ENCODE measurements at places on chromosomes 2 and 18. TPM values are rescaled to one million over a fixed set of nuclear protein-coding genes. Genes with fewer than 3 reads are reported as not detected.
A peak's percentile ranks its signal among the peaks of the same experiment; 100 is the strongest.

The IL1RN gene
- total RNA-seq: not detected

The TLX2 gene
- total RNA-seq: 0.34 TPM

DNA sequence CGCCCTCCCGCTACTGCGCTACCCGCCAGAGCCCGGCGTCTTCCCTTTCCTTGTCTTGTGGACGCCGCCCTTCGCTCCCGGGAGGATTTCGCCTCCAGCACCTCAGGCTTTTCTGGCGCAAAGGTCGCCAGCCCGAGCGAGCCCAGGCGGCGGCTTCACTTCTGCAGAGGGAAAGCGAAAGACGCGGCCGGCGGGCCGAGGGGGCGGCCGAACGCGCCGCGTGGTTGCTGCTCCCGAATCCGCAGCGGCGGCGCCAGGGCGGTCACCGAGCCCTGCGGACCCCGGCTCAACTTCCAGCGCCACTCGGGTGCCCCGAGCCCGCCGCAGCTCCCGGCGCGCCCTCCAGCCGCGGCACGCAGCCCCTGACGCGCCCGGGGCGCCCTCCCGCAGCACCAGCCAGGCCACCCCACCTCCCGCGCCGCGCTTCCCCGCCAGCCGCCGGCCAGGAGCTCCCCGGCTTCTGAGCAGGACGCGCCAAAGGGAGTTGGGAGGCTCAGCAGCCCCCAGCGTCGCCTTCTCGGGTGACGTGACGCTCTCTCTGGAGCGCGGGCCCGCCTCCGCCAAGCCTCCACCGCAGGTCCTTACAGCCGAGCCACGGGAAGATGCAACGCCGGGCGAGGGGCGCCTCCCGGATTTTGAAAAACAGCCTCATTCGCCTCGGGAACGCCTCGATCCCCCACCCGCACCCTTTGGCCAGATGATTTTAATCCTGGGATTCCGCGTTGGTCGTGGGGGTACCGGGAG, 84.9 kb upstream of the EPB41L3 start:
- peak; percentile 15 for DNase-seq

The CABLES1 gene
- total RNA-seq: 9.0 TPM

The SLC4A3 gene
- 2.6 TPM for total RNA-seq

- DNase-seq: no peak
These were observed 1950.8 kb upstream of the PIK3C3 start for GRCh38 chr18:40004246-40004645.

The GREB1 gene
- 0.39 TPM for total RNA-seq

GRCh38 chr2:167509586-167509985, 621.3 kb downstream of the XIRP2 start:
- DNase-seq: peak; percentile 23

- DNase-seq: no peak
These were observed 129.8 kb downstream of the AFF3 start for GRCh38 chr2:100012561-100012960.

DNA sequence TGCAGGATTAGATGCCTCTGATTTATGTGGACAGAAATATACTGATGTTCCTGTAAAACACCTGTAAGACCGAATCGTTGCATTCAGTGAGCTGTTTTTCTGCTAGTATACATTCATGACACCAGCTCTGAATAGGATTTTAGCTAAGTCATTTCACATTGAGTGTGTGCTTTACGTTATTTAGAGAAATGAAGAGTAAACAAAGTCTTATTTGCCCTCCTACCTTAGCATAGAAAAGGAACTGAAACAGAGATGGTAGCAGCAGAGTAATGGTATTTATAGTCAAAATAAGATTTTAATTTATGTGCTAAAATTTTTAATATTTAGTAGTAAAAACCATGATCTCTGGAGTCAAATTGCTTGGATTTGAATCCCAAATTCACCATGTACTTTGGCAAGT, 168.0 kb downstream of the CERS6 start:
- DNase-seq: no peak

- peak; percentile 73 for DNase-seq
These were observed 19.6 kb upstream of the RPIA start for GRCh38 chr2:88671786-88672427.

The USP34 gene
- total RNA-seq: 60.7 TPM

GRCh38 chr18:26397019-26397418, 151.3 kb downstream of the KCTD1 start:
- no peak for DNase-seq

The METTL8 gene
- 8.1 TPM for total RNA-seq

DNA sequence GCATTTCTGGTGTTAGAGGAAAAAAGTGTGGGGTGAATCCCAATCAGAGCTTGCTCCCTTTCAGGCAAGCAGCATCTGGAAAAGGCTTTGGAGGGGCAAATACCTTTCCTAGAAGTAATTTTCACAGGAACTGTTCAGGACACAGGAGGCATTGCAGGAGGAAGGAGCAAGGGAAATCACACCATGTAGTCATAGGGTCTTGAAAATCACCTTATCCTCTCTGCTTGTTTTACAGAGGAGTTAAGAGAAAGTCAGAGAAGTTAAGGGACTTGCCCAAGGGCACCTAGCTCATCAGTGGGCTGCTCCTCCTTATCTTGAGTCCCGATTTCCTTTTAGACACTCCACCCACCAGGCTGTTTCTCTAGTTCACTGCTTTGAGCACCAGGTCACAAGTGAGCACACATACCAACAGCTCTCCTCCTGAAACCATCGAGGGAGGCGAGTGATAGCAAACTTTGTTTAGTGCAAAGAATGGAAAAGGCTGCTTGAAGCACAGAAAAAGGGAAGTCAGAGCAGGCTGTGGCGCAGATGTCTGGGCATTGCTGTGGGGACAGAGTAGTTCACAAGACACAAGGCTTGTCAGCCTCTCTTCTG, 89.2 kb upstream of the CXCR4 start:
- DNase-seq: no peak

DNA sequence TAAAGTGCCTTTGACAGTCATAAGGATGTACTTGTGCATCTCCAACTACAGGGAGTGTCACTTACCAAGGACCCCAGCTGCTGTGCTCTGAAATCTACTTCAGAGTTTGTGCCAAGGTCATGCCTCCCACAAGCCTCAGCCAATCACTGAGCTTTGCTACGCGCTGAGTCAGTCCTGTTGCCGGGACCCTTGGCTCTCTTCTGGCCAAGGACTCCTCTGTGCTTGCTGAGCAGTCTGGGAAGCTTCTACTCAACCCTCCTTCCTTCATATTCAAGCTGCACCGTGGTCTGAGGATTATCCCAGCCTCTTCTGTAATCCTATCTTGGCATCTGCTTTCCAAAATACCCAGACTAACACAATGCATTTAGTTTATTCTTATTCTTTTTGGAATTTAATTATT, 398.9 kb upstream of the FANCL start:
- DNase-seq: no peak

DNA sequence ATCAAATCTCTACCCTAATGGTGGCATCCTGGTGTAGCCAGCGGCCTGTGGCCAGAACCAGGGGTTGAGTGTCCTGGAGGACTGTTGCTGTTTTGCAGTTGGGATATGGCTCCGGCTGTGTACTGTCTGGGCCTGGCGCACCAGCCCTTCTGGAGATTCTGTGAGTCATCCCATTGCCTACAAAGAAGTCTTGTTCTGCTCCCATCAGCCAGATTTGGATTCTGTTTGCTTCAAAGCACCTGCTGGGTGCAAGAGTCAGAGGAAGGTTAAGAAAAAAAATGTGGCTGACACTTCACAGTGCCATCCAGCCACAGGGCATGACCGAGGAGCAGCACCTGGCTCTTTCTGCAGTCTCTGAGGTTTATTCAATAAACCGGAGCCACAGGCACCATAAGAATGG, 41.0 kb upstream of the ASAP2 start:
- peak; percentile 66 for DNase-seq

DNA sequence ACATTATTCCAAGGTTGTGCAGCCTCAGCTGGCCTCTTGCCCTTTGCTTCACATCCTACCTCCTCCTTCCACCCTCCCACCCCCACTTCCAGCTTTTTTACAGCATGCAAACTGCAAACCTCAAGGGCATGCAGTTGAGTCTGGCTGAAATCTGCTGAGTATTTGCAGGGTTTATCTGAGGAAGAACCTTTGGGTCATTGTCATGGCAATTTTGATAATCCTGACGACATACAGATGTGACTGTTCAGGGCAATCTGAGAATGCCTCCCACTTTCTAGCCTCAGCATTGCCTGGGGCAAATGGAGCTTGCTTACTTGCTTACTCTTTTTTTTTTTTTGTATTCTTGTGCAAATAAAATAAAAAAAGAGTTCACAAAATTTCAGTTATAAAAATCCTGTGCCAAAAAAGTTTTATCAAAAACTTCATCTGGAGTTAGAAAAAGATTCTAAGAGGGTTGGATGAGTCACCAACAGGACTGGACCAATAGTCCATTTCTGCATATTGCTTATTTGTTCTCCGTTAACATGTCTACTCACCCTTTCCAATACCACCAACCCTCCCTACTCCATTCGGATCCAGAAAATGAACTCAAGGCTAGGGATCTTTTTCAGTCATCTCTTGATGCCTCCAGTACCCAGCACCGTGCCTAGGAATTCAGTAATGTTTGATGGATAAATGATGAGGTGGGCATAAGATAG, 23.6 kb upstream of the LHCGR start:
- DNase-seq: peak; percentile 82

DNA sequence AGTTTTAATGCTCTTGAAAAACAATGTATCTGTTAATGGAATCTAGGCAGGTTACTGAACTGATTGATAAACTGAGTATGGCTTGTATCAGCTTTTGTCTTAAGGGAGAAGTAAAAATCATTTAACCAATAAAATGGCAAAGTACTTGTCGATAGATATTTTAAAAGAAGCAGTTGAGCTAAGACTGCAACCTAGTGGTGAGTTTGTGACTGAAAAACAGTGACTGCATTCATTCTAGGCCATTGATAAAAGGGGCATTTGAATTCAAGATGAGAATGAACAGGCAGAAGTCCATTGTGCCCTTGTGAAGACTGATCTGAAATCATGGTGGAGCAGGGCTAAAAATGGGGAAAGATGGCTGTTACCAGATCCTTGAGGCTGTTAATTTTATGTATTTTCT, 59.4 kb upstream of the MSTN start:
- DNase-seq: peak; percentile 19

- no peak for DNase-seq
These were observed 58.2 kb downstream of the FSIP2 start for GRCh38 chr2:185796758-185797157.

The FBXO48 gene
- total RNA-seq: 0.91 TPM

DNA sequence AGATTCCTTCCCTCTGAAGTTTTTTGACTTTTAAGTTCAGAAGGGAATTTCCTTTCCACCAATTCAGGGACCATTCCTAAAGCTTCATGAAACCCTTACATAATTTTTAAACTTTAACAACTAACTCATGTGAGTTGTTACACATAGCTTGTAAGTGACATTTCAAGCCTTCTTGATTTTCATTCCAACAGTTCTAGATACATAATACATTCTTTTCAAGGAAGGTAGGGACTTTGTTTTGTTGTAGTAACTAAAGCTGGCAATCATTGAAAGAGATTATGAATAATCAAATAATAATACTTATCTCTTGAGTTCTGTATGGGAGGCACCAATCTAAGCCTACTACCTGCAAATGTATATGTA, 45.4 kb downstream of the SETBP1 start:
- DNase-seq: no peak

- DNase-seq: peak; percentile 2
These were observed 1195.7 kb upstream of the ZEB2 start for GRCh38 chr2:145715601-145716000.

GRCh38 chr2:25977768-25978167, 4.5 kb downstream of the KIF3C start:
- peak; percentile 94 for DNase-seq

DNA sequence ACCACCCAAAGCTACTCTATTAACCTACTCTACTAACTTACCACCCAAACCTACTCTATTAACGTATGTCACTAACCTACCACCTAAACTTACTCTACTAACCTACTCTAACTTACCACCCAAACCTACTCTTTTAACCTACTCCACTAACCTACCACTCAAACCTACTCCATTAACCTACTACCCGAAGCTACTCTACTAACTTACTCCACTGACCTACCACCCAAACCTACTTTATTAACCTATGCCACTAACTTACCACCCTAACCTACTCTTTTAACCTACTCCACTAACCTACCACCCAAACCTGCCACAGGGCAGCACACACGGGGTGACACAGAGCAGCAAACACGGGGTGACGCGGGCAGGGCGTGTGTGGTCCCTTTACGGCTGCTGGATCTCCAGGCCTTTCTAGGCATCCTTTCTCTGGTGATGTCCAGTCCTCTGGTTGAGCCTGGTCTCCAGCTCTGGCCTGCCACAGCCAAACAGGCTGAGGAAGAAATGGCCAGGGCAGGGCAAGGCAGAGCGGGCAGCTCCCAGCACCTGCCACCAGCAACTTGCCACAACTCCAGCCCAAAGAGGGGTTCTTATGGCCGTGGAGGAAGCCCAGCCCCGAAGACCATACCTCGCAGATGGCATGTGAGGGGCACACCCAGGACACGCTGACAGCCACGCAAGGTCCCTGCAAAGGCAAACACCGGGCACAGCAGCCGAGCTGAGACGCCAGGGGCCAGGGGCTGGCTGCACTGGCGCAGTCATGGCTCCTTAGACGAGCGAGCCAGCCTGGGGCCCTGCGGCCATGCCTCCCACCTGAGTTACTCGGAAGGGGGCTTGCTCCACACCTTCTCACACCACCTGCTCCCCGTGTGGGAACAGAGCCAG, 25.7 kb downstream of the PXDN start:
- no peak for DNase-seq

The IDH1 gene
- total RNA-seq: 145 TPM

The UGT1A8 gene
- not detected for total RNA-seq

Data from M059J (cell line).